ENCODE measurements at places on chromosomes 6 and 20. TPM values are rescaled to one million over a fixed set of nuclear protein-coding genes. Genes with fewer than 3 reads are reported as not detected.

HLA-DQB2 gene
- total RNA-seq: 1.5 TPM

DAAM2 gene
- total RNA-seq: not detected

AIF1 gene
- 70.2 TPM for total RNA-seq

QRSL1 gene
- 17.7 TPM for total RNA-seq

VSX1 gene
- total RNA-seq: not detected

ALDH8A1 gene
- 2.7 TPM for total RNA-seq

CST7 gene
- 78.4 TPM for total RNA-seq

TMEM200A gene
- total RNA-seq: 2.6 TPM

CFB gene
- not detected for total RNA-seq

RSPO3 gene
- total RNA-seq: not detected

Measured in T-helper 2 cell treated with Interferon-gamma antibody and Interleukin-4, amounts not matched to agents 100 ng/mL and 5 ng/mL, for 36 hours (primary cell).